ENCODE measurements at places on chromosomes 5 and 9. TPM values are rescaled to one million over a fixed set of nuclear protein-coding genes. Genes with fewer than 3 reads are reported as not detected.

Gene PAPPA
- polyA plus RNA-seq = 0.06 TPM

Gene BICD2
- polyA plus RNA-seq = 15.2 TPM

Gene TMEM215
- not detected for polyA plus RNA-seq

Gene PRRC2B
- polyA plus RNA-seq = 26.5 TPM

Gene MROH2B
- not detected for polyA plus RNA-seq

Gene WNK2
- polyA plus RNA-seq = 0.01 TPM

Gene OTP
- polyA plus RNA-seq = not detected
